ENCODE measurements at places on chromosomes 2 and 18. TPM values are rescaled to one million over a fixed set of nuclear protein-coding genes. Genes with fewer than 3 reads are reported as not detected.

The ROCK2 gene
- total RNA-seq = 41.7 TPM

The GALNT5 gene
- total RNA-seq = 1.7 TPM

The C1GALT1C1L gene
- 0.24 TPM for total RNA-seq

The SERPINB12 gene
- 15.5 TPM for total RNA-seq

The TNFRSF11A gene
- 3.5 TPM for total RNA-seq

The SPDYA gene
- 1.3 TPM for total RNA-seq

DNA sequence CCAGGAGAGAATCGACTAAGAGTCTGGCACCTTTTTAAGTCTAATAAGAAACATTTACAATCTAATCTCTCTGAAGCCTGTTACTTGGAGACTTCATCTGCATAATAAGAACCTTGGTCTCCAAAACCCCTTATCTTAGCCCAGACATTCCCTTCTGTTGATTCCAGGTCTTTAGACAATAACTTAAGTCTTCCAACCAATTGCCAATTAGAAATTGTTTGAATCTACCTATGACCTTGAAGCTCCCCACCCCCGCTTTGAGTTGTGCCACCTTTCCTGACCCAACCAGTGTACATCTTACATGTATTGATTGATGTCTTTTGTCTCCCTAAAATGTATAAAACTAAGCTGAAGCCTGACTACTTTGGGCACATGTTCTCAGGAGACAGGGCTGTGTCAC lies 49.5 kb upstream of the DTNA start:
- DNase-seq = no peak

DNA sequence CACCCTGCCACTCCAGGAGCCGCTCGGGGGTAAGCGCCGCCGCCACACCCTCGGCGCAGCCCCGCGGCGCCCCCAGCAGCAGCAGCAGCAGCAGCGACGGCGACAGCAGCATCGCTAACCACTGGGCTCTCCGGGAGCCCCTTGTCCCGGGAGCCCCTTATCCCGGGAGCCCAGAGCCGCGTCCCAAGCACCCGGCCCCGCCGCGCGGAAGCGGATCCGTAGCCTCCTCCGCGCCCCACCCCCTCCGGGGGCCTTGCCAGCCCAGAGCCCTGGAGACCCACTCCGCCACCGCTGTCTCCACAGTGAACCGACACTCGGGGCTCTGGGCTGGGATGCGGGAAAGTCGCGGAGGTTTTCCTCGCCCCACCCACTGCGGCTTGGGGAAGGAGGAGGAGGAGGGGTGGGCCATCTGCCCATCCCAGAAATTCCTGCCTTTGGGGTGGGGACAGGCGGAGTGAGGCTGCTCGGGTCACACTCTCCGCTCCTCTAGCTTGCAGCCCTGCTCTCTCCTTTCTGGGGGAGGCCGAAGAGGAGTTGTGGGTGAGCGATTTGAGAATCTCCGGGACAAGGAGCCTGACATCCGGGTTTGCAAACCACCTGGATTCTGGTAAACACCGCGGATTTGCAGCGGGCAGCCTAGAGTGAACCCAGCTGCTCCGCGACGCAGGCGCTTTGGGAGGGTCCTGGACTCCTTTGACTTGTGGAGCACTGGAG lies at the start of gene PLA2R1:
Gene PLA2R1, minus strand, starts transcription at position 324 of the 714 bp plus-strand sequence. Its CDS starts 212 bp downstream, at position 112.
- peak; percentile 74 for DNase-seq

DNA sequence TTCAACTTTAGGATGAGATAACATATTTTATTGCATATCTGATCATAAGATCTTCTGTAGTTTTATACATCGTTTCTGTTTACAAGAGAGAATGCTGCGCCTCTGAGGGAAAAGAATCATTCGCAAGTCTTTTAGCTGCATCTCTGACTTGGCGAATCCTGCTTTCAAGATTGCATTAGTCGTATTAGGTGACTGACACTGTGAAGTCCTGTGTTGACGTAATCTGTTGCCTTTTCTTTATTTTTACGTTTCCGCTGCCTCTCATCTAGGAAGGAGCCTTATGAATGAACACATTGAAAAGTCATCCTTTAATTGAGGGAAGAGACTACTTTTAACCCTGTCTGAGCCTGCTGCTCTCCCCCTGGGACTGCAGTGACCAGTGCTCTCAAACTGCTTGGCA lies 101.5 kb downstream of the LDLRAD4 start:
- no peak for DNase-seq

- DNase-seq = peak; percentile 37
Measured at GRCh38 chr2:128469203-128469602, 150.5 kb upstream of the HS6ST1 start.

- DNase-seq = no peak
Measured at GRCh38 chr18:11901826-11902438, 6.2 kb downstream of the MPPE1 start.

GRCh38 chr2:10333247-10333613 lies 30.5 kb downstream of the HPCAL1 start:
- DNase-seq = no peak

DNA sequence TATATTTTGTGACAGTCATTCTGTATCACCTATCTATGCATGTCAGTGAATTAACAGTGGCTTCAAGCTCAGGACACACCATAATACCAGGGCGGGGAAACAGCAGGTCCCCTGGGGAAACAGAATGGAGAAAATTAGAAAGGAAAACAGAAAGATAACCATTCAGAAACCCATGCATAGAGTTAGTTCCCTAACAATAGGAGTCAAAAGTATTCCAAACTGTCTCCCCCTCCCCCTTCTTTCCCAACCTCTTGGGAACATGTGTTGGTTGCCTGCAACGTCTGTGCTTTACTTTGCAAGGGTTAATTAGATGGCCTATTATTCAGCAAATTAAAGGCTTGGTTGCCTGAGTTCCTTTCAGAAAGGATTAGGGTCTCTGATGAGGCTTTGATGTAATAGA lies 176.4 kb downstream of the MYO3B start:
- no peak for DNase-seq

DNA sequence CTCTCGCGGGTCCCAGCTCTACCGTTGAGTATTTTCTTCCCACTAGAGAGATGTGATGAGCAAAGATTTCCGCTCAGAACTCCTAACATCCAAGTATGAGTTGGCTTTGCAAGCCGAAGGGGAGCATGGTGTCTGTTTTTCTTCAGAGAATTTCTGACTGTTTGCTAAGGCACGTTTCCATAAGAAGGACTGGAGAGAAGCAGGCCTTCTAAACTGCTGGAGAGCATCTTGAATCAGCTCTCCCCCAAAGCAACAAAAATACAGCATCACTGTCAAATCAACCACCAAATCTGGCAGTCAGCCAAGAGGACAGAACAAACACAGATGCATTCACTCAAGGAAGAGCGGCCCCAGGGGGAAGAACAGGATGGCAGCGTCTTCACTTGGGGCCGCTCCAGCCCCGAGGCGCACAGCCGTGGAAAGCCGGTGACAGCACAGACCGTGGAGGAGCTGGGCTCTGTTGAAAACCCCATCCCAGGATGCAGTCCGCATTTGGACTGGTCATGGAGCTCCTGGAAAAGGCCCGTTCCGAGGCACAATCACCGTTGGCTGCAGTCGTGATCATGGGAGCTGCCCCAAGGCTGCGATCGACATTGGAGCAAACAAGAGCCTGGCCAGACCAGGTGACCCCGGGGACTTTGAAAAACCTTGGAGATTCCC lies 101.4 kb downstream of the NFATC1 start:
- DNase-seq = peak; percentile 64

GRCh38 chr18:22676423-22676822 lies 256.7 kb upstream of the RBBP8 start:
- no peak for DNase-seq

DNA sequence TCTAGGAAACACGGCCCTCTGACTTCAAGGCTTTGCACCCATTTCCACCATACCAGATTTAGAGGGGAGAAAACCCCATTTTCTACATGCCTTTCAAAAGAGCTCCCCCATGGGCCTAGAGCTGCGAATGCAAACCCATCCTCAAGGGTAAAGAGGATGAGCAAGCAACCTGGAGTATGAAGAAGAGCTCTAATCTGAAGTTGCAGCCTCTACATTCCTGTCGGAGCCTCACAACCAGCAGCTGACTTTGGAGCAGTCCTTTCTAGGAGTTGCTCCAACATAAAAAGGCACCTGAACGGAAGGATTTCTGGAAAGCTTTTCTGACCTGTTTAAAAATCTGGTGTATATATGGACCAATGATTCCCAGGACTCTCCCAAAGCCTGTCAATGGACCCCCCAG lies 81.4 kb upstream of the POMC start:
- DNase-seq = no peak

- DNase-seq = no peak
Measured at GRCh38 chr2:26769089-26769761, 5.1 kb downstream of the SLC35F6 start.

GRCh38 chr2:178211460-178211859 lies 17.1 kb downstream of the OSBPL6 start:
- no peak for DNase-seq

DNA sequence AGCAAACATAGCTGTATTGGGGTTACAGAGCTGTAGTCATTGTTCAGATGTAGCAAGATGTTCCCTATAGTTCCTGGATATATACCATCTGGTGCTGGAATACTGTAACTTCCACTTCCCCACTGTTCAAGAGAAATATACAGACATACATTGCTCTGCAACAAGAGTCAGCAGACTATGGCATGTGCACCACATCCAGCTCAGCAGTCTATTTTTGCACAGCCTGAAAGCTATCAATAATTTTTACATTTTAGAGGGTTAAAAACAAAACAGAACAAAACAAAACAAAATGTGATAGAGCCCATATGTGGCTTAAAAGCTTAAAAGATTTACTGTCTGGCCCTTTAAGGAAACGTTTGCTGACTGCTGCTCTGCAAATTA lies 31.8 kb upstream of the VIT start:
- DNase-seq = no peak

DNA sequence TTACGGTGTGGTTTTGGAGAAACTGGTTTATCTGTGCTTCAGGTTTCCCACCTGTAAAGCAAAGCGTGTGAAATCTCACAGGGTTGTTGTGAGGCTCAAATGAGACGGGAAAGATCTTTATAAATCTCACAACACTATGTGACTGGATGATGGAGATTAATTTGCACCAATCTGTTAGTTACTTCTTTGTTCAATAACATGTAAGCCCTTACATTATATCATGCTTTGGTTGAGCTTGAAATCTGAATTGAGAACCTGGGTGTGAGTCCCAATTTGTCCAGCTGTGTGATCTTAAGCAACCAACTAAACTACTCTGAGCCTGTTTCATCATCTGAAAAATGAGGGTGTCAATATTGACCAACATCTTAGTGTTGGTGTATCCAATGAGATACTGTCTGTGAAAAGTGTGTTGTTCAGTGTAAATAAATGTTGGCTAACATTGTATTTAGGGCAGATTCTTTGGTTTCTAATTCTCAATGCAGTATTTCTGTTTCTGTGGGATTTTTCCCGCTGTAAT lies 741 bp upstream of the GCKR start:
- DNase-seq = no peak

GRCh38 chr2:73085691-73086090 lies 14.2 kb upstream of the SFXN5 start:
- peak; percentile 86 for DNase-seq

GRCh38 chr2:83594241-83595120 lies 864.6 kb downstream of the SUCLG1 start:
- DNase-seq = no peak

DNA sequence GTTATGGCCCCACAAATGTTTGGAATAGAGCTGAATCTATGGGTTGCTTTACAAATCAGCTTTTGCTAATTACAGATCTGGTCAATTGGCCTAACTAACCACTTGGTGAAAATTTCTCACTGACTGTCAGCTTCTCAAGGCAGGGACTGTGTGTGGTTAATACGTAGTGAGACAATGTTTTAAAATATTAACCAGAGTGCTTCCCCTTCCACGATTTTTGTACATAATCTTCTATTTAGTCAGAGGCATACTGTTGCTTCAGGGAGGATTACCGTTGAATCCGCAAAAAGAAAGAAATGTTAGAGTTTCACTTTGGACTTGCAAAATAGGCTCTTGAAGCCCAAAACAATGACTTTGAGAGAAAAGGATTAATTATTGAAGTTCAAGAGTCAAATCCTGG lies 14.9 kb upstream of the KCNS3 start:
- no peak for DNase-seq

DNA sequence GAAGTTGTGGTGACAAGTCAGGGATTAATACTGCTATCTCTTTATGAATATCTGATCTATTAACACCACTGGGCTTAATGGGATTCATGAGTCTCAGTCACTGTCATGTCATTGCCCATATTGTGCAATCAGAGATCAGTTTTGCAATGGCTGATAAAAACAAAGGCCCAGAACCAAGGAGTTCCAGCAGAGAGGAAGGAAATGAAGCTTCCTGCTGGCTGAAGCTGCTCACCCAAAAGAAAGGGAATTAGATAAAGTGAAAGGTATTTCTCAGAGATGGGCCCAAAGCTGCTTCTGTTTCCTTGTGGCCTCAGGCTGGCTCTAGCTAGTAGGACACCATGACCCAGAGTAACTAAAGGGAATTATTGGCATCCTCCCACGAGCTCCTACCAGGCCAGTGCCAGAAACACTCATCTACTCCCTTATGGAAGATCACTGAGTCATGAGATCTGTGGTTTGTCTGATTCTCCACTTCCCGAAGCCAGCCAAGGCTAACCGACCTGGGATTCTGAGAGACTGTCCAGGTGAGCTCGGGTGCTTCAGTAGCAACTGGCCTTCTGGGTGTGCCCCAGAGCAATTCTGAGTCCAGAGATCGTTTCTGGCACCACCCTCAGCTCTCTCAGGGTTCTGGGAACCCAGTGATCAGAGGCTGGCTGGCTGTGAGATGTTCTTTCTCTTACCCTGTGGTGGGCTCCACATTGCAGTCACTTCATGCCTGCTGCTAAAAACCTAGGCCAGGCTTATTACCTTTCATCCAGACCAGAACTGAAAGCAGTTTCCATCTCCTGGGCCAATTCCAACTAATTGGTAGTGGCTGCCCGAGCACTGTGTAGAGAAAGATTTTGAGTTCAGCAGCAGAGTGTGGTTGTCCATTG lies 129.5 kb upstream of the PELI1 start:
- DNase-seq = no peak

- DNase-seq = no peak
Measured at GRCh38 chr2:3587021-3587420, 7.9 kb upstream of the COLEC11 start.

- DNase-seq = no peak
Measured at GRCh38 chr18:34492652-34493051, 217.4 kb upstream of the DTNA start.

GRCh38 chr18:24584813-24585212 lies 124.4 kb downstream of the HRH4 start:
- DNase-seq = no peak

DNA sequence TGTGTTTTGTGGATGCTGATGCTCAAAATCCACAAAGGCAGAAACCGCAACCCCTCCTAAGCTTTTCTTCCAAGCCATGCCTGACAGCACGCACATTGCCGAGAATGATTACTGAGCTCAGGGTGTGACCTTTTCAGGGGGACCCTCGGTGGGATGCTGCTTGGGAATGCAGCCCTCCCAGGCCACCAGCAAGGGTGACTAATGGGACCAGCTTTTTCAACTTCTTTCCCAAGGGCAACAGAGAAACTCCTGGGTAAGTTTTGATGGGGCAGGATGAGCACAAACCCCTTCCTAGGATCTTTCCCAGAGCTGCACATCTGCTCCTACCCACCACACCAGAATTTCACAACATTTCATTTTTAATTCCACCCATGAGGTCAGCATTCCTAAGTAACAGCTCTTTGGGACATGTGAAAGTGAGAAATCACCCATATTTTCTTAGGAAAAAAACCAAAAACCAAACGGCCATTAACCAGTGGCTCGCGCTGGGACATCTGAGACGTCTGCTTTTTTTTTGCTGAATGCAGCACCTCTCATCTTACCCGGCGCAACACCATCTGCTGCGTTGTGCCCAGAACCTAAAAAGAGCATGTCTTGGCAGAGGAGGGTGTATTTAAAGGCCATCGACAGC lies 119.0 kb downstream of the ARL4C start:
- no peak for DNase-seq

All from type B pancreatic cell (in vitro differentiated cells).